ENCODE measurements at places on chromosomes 7 and 10.

- no peak for DNase-seq
These were observed 62.8 kb upstream of the CUX1 start for GRCh38 chr7:101754424-101755159.

- no peak for DNase-seq
These were observed 12.2 kb downstream of the DGKI start for GRCh38 chr7:137834552-137834951.

DNA sequence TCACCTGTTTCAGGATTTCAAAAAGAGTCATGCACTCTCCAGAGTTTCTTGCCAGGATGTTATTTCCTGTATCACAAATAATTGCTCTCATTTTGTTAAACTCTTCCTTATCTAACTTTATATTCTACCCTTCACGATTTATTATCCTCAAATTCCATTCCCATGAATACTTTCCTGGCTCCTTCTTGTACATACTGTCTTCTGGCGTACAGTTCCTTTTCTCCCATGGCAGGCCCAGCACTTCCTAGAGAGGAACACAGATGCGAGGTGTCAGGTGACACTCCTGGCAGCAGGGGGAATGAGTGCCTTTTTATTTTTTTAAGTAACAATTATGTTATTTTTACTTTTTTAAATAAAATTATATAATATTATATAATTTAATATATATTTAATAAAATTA is 411.9 kb downstream of the TFEC start:
- no peak for DNase-seq

- DNase-seq: no peak
These were observed 113.2 kb downstream of the CDC14C start for GRCh38 chr7:49037346-49038210.

- no peak for DNase-seq
These were observed 4.9 kb upstream of the COL17A1 start for GRCh38 chr10:104090611-104091010.

GRCh38 chr10:119248681-119249080 is 41.3 kb downstream of the GRK5 start:
- DNase-seq: no peak

- no peak for DNase-seq
These were observed 64.4 kb downstream of the TBXAS1 start for GRCh38 chr7:139893461-139893860.

DNA sequence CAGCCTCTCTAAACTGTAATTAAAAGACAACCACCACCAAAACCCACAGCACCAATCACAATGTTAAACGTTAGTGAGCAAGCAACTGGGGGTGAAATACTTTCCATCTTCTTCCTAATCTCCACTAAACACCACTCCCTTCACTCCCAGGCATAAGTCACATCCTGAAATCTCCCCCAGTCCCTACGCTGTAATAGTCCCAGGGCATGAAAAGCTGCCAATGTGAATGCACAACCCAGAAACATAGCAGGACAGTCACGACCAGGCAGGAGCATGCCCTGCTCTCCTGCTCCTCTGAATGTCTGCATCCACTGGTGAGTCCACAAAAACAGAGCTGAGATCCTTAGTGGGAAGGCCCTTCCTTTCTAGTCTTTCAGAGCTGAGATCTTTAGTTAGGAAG is 288.9 kb downstream of the PARD3 start:
- DNase-seq: no peak

GRCh38 chr7:30678805-30679204 is 3.5 kb downstream of the CRHR2 start:
- DNase-seq: no peak

- DNase-seq: no peak
These were observed 311.8 kb upstream of the IMMP2L start for GRCh38 chr7:111873963-111874690.

GRCh38 chr7:24334627-24335026 is 50.6 kb downstream of the NPY start:
- no peak for DNase-seq
